Caki2 (cell line): ENCODE measurements at places on chromosomes 6 and 20. TPM values are rescaled to one million over a fixed set of nuclear protein-coding genes. Genes with fewer than 3 reads are reported as not detected.

- peak; percentile 37 for DNase-seq
Measured at GRCh38 chr6:128487055-128487454, 33.3 kb downstream of the PTPRK start.

DNA sequence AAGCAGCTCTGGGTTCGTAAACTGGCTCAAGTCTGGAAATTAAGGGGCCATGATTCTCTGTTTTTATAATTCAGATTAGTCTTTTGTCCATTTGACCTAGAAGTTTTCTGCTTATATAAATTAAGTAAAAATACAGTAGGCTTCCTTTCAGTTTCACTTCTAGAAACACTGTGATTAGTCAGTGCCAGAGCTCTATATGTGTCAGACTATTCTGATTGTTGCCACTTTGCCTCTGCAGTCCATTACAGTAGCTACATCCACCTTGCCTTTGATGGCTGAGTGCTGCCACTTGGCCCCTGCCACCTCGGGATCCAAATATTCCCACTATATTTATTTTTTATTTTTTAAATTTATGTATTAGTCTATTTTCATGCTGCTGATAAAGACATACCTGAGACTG, 7.9 kb downstream of the ZC2HC1B start:
- no peak for DNase-seq

- DNase-seq, result no peak
Measured at GRCh38 chr20:47263080-47263464, 93.4 kb downstream of the ZMYND8 start.

TENT5A gene
- total RNA-seq, result 3.4 and 4.0 TPM in 2 replicates

DNA sequence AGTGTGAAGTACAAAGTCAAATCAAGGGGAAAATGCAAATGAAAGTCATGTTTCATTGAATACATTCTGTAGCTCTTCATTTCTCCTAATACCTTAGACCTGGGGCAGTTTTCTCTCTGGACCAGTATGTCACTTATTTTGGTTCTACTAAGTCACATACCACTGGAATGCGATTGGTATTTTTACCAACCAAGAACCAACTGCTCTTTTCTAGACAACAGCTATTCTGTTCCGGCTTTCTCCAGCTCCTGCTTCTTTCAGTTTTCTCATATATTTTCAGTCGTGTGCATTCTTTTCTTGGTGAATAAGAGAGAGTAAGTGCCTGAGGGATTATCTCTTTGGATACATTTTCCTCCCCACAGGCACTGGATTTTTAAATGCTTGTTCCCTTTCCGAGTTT, 39.2 kb upstream of the SPACA1 start:
- DNase-seq, result no peak

- DNase-seq, result no peak
Measured at GRCh38 chr6:76026101-76026500, 46.4 kb downstream of the IMPG1 start.

NKX2-4 gene
- total RNA-seq, result not detected in 2 replicates

GRCh38 chr6:147961481-147962141, 381.0 kb upstream of the SASH1 start:
- DNase-seq, result no peak

- DNase-seq, result no peak
Measured at GRCh38 chr6:91438570-91438969, 851.7 kb upstream of the MAP3K7 start.

DNA sequence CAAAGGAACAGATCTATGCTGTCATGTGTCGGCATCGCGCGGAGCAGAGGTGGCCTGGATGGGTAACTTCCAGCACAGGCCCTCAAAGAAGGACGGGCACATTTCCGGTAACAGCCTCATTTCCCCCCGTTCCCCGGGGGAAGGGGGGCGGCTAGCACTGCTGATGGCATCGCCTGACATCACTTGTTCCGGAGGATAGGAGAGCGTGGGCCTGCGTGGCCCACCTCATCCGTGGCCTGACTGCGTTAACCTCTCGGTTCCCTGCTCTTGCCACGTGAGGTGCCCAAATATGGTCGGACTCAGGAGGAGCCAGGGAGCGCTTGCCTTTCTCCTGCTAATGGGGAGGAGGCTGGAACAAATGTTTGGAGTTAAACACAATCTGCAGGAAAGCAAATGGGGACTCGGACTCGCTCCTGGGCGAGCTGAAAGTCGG, at the start of gene AKAP12:
Gene AKAP12, plus strand, starts transcription at position 365 of the 433 bp plus-strand sequence. CDS start 596 bp downstream, outside the sequence.
- DNase-seq, result no peak

DNA sequence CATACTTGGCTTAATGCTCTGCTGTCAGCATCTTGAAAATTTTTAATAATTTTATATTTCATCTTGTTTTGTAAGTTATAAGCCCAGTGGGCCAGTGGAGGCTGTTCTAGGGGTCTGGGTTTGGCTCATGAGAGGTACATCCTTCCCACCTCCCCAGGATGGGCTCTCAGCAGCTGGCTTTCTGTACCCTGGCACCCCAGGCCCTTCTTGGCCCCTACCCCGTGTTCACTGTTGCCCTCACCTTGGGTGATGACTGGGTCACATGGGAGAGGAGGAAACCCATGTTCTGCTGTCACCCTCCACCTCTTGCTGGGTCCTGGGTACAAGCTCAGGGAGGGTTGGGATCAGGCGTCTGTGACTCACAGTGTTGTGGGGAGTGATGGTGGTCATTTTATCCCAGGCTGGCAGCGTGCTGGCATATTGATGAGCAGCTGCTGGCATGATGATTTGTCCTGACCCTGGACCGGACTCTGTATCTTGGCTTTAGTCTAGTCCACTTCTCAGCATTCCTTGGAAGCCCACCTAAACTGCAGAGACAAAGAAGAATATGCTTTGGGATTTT, 34.6 kb downstream of the SLC16A10 start:
- DNase-seq, result no peak

GRCh38 chr20:54292185-54292584, 84.3 kb downstream of the PFDN4 start:
- peak; percentile 18 for DNase-seq

DNA sequence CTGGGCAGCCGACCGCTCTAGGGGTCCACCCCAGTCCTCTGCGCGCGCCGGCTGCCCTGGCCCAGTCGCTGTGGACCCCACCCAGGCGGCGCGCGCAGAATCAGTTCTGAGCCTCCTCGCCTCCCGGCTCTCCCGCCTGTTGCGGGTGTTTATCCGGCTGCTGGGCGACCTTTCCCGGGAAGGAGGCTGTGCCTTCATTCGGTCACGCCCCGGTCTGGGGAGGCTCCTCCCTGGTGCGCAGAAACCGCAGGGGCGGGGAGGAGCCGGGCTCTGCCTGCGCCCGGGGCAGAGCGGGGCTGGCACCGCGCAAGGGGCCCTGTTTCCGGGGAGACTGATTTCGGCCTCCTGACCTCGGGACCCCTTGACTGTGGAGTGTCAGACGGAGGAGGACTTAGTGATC, 80.8 kb upstream of the EYS start:
- no peak for DNase-seq

PNPLA1 gene
- not detected in 2 replicates for total RNA-seq

GRCh38 chr6:144690133-144690532, 405.0 kb downstream of the UTRN start:
- DNase-seq, result no peak

TFAP2D gene
- not detected in 2 replicates for total RNA-seq

DNA sequence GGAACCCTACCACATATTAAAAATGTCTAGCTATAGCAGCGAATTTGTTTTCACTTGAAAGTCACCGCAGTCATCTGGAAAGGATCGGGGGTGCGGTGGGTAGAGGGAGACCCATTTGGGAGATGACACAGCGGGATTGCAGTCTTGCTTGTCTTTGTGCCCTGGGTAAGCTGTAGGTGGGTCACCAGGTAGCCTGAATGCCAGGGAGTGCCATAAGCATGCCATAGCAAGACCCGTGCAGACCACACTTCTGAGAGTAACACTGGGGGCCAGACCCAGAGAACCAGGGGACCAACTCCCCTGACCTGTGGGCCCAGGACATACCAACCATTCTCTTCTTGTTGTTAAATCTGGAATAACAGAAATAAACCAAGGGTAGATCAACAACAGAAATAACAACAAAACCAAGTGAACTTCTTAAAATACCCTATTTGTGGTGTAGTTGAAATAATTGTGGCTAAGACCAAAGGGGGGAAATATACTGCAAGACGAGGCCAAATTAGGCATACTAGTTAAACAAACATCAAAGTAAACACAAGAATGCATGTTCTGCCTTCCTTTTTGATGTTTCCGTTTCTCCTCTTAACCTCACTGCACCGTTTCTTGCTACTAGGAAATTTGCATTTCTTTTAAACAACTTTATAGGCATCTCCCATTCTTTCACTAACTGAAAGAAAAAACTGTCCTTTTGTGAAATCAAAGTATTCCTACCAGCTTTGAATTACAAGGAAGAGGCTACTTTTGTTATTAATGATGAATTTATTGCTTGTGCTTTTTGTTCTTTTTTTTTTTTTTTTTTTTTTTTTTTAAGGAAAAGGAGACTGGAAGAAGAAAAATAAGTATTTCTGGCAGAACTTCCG, 128.2 kb downstream of the SASH1 start:
- no peak for DNase-seq

GRCh38 chr6:19354181-19354580, 483.0 kb upstream of the ID4 start:
- no peak for DNase-seq

BANF2 gene
- not detected in 2 replicates for total RNA-seq

DNA sequence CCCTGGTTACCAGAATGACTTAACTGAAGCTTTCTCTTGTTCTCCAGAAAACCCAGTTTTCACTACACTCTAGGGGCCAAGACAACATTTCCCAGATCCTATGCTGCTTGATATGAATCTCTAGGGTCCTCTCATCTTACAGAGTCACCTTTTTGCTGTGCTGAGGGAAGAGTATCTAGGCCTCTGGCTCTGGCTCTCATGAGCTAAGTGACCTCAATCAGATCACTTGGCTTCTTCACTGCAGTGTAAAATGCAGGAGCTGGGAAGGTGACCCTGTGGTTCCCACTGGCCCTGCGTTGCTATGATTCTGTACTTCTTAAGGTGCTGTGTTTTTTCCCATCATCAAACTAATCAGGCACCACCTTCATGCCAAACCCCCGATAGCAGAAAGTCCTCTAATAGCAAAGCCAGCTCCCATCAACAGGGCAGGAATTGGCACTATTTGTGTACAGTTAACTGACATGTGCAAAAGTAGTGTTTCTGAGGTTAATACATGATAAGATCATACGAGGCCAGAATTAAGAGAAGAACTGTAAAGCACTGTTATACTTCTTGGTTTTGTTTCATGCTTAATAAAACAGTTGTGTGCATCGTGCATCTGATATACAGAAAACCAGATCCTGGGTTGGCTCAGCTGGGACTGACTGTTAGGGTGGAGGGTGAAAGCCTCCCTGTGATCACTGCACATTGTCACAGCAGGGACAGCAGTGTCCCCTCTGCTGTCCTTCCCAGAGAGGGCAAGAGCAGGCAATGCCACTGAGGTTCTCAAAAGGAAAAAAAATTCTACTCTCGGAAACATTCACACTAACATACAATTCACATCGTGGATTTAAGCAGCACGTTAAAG, 46.7 kb downstream of the CNKSR3 start:
- DNase-seq, result no peak

DNA sequence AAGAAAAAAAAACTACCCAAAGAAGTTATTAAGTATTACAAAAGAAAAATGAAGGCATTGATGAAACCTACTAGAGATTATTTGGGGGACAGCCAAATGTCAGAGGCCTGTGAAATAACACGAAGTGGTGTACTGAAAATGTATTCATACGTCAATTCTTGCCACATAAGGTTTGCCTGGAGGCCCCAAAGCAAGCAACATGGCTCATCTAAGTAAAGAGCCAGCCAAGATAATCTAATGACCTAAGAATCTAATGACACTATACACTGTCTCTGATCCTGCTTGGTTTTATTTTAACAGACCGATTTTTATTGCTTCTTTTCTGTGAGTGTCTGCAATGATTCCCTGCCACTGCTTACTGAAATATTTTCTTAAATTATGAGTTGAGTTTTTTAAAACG, 34.7 kb downstream of the FILIP1 start:
- peak; percentile 54 for DNase-seq
